ENCODE measurements at places on chromosomes 11 and 22. TPM values are rescaled to one million over a fixed set of nuclear protein-coding genes. Genes with fewer than 3 reads are reported as not detected.

GRCh38 chr22:38203855-38204514 is 2.2 kb downstream of the MAFF start:
- no peaks in the 10 kb centered on the region for H3K36me3 ChIP-seq
- peak; percentile 24 for DNase-seq

- H3K27ac ChIP-seq: no peak overlapping the region
- H3K36me3 ChIP-seq: no peaks in the 10 kb centered on the region
- peaks cover 20% of the 10 kb centered on the region for H3K4me1 ChIP-seq
- H3K4me3 ChIP-seq: no peak overlapping the region
These were observed 321.7 kb upstream of the PLET1 start for GRCh38 chr11:112582366-112582765.

GRCh38 chr22:29105468-29105867 is 32.6 kb downstream of the KREMEN1 start:
- H3K27ac ChIP-seq: no peak overlapping the region
- H3K36me3 ChIP-seq: no peaks in the 10 kb centered on the region
- no peak overlapping the region for H3K4me3 ChIP-seq
- peaks cover 7% of the 10 kb centered on the region for H3K4me1 ChIP-seq
- DNase-seq: no peak

DNA sequence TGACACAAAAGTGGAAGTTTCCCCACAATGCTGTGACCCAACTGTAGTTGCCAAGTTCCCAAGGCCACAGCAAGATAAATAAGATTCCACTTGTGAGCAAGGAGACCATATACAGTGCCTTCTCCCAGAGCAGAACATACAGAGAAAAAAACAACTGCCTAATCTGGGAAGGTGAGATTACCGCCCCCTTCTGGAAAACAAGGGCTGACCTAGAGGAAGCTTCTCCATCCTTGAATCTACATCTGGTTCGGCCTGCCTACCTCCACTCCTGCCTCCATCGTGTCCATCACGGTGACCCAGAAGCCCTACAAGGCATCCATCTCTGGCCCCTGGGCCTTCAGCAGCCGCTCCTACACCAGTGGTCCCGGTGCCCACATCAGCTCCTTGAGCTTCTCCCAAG is 6.1 kb upstream of the RNASEH2C start:
- H3K4me3 ChIP-seq: no peak overlapping the region
- no peaks in the 10 kb centered on the region for H3K36me3 ChIP-seq
- no peak for DNase-seq
- no peaks in the 10 kb centered on the region for H3K27me3 ChIP-seq
- H3K4me1 ChIP-seq: no peaks in the 10 kb centered on the region

GRCh38 chr11:2516276-2517015 is 71.6 kb downstream of the KCNQ1 start:
- H3K36me3 ChIP-seq: no peaks in the 10 kb centered on the region
- H3K4me1 ChIP-seq: peaks cover 12% of the 10 kb centered on the region
- no peak for DNase-seq

GRCh38 chr11:44004452-44005062 is 43.2 kb upstream of the ACCSL start:
- no peak for DNase-seq
- peaks cover 39% of the 10 kb centered on the region for H3K4me1 ChIP-seq
- no peak overlapping the region for H3K4me3 ChIP-seq
- H3K36me3 ChIP-seq: no peaks in the 10 kb centered on the region
- no peak overlapping the region for H3K27ac ChIP-seq

- no peaks in the 10 kb centered on the region for H3K36me3 ChIP-seq
- DNase-seq: peak; percentile 64
- no peaks in the 10 kb centered on the region for H3K27me3 ChIP-seq
- peaks cover 53% of the 10 kb centered on the region for H3K4me1 ChIP-seq
These were observed 1.5 kb downstream of the RPL3 start for GRCh38 chr22:39317775-39318506.

DNA sequence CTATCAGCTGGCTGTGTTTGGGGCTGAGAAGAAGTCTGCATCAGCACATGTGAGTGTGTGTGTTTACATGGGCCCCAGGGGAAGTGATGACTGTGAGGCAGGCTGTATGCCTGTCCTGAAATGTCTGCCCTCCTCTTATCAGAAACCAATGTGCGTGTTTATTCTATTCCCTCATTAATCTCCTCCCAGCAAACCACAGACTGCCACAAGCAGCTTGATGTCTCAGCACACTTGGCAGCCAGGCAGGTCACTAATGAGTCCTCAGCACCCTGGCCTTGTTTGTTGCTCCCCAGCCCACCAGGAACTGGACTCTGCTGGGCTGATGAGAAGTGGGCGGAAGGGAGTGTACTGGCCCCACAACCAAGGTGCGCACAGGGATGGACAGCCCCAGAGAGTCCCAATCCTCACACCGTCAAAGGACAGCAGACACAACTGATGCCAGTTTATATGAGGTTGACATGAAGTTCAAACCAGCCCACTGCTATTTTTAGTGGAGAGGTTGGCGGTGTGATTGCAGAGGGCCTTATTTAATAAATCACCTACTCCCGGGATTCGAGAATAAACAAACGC is 225.8 kb downstream of the ETS1 start:
- H3K27ac ChIP-seq: no peak overlapping the region
- DNase-seq: no peak
- H3K36me3 ChIP-seq: no peaks in the 10 kb centered on the region
- H3K4me1 ChIP-seq: no peaks in the 10 kb centered on the region
- no peaks in the 10 kb centered on the region for H3K27me3 ChIP-seq
- H3K4me3 ChIP-seq: no peak overlapping the region

- H3K4me3 ChIP-seq: no peak overlapping the region
- no peaks in the 10 kb centered on the region for H3K27me3 ChIP-seq
- H3K27ac ChIP-seq: no peak overlapping the region
These were observed 78.4 kb downstream of the MYO7A start for GRCh38 chr11:77206264-77207018.

GRCh38 chr11:14812757-14813156 is 79.3 kb downstream of the CYP2R1 start:
- no peak overlapping the region for H3K4me3 ChIP-seq
- H3K4me1 ChIP-seq: no peaks in the 10 kb centered on the region
- H3K36me3 ChIP-seq: no peaks in the 10 kb centered on the region
- H3K27ac ChIP-seq: no peak overlapping the region
- H3K27me3 ChIP-seq: no peaks in the 10 kb centered on the region
- DNase-seq: no peak

DNA sequence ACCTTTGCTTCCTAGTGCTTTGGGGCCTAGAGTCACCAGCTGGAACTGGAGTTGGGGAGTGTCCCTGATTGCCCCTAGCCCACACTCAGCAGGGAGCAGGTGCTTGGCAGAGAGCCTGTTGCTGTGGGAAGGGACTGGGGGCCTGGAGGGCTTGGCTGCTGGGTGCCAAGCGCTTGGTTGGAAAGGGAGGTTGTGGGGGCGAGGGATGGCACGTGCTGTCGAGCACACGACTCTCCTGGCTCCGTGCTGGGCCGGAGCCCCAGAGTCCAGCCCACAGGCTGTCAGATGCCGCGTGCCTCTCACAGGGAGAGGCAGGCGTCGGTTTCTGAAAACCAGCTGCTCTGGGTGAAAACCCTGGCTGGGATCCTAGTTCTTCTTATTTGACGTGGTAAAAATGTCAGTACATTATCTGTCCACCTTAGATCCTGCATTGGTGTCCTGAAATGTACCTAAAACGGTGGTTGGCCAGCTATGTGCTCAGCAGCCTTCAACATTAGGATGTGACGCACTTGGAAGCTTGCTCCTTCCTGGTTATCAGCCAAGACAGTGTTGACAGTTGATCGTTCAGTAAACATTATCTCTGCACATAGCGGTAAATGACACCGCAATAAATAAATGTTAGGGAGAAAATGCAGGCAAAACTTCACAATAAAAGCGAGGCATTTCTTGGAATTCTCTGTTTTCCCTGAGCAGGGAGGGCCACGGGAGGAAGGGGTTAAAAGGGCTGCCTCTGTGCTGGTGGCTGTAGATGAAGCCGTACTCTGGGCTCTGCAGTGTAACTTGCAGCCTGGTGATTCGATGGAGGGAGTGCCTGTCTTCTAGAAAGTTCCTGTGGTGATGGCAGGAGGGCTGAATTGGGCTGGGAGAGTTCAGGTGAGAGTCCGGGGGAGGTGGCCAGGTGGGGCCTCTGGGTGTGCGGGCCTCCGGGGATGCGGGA is 29.2 kb downstream of the GRAMD4 start:
- H3K4me3 ChIP-seq: no peak overlapping the region
- no peaks in the 10 kb centered on the region for H3K27me3 ChIP-seq
- peak; percentile 75 for DNase-seq

DNA sequence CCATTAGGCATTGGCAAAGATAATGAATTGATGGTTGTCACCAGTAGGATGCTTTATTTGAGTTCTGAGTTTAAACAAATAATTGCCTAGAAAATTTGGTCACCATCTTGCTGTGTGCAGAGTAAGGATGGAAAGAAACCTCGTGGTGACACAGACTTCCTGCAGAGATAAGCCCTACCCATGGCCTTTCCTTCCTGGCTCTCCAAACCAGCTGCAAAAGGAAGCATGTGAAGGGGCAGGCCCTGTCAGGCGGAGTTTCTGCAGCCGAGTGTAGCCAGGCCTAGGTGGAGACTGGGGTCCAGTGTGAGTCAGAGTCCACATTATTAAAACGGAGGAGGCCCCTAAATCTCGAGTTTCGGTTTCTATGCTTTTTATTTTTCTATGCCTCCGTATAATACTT is 83.1 kb upstream of the ADSL start:
- H3K36me3 ChIP-seq: peaks cover 26% of the 10 kb centered on the region
- no peak overlapping the region for H3K4me3 ChIP-seq
- no peaks in the 10 kb centered on the region for H3K27me3 ChIP-seq
- no peak for DNase-seq

DNA sequence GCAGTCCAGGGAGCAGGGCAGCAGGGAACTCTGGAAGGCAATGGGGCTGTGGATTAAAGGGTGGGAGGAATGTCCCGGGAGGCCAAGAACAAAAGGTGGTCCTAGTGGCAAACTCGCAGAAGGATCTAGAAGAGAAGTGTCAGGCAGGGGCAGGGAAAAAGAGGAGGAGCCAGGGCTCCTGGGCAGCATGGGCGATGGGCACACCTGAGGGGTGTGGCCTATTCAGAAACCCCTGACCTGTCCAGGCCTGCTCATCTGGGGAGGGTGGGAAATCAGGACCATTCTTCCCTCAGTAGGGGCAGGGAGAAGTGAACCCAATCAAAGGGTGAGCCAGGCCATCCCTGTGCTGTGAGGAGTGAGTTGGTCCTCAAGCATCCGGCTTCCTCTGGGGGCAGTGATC is 108.6 kb downstream of the TRIM29 start:
- no peak for DNase-seq
- no peaks in the 10 kb centered on the region for H3K36me3 ChIP-seq
- H3K4me1 ChIP-seq: no peaks in the 10 kb centered on the region
- H3K27ac ChIP-seq: no peak overlapping the region
- H3K27me3 ChIP-seq: no peaks in the 10 kb centered on the region

GRCh38 chr11:46353698-46354097 is 6.4 kb downstream of the DGKZ start:
- no peaks in the 10 kb centered on the region for H3K36me3 ChIP-seq
- no peak overlapping the region for H3K4me3 ChIP-seq
- no peaks in the 10 kb centered on the region for H3K27me3 ChIP-seq
- H3K4me1 ChIP-seq: peaks cover 21% of the 10 kb centered on the region
- H3K27ac ChIP-seq: no peak overlapping the region
- no peak for DNase-seq

DNA sequence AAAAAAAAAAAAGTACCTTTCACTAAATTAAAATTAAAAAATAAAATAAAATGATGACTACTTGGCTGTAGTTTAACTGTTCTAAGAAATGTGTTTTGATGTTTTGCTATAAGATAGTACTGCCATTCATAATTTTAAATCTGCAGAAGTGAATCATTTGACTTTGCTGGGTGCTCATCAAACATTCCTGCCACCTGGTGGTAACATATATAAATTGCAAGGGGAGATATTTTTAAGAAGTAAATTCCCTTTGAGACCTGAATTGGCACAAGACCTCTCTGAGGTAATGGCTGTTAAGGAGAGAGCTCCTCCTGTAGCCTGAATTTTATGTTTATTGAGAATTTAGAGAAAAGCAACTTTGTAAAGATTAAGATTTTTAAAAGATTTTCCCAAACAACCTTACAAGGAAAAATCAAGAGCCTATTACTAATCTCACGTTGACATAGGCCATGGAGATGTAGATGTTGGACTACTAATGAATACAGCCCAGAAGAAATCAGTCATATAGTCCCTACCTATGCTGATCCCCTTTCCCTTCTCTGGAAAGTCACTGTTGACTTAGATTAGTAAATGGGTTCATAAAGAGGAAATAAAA is 11.9 kb upstream of the NARS2 start:
- no peaks in the 10 kb centered on the region for H3K4me1 ChIP-seq
- no peak overlapping the region for H3K27ac ChIP-seq
- no peaks in the 10 kb centered on the region for H3K36me3 ChIP-seq
- no peaks in the 10 kb centered on the region for H3K27me3 ChIP-seq
- no peak overlapping the region for H3K4me3 ChIP-seq

GRCh38 chr11:102061276-102061675 is 14.0 kb downstream of the CFAP300 start:
- H3K36me3 ChIP-seq: no peaks in the 10 kb centered on the region
- H3K27me3 ChIP-seq: no peaks in the 10 kb centered on the region
- DNase-seq: no peak
- no peak overlapping the region for H3K4me3 ChIP-seq
- H3K27ac ChIP-seq: no peak overlapping the region

DNA sequence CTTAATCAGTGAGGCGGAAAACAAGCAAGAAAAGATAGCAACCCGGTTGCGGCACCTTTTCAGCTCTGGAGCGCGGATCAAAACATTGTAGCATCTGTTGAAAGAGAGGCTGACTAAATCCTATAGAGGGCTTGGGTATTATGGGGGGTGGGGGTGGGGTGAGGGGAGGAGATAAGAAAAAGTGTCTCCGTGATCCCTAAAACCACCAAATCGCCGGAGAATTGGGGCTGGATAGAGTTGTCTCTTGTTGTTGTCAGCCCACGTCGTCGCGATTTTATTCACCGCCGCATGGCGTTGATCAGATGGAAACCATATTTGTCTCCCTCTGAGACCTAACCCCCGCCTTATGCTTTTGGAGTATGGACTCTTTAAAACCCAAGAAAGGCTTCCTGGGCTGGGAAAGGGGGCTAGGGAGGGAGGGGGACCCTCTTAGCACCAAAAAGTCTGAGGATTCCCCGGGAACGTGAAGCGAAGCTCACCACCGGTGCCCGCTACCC is 13.0 kb downstream of the PAX6 start:
- H3K27ac ChIP-seq: no peak overlapping the region
- no peak overlapping the region for H3K4me3 ChIP-seq
- H3K27me3 ChIP-seq: peaks cover 60% of the 10 kb centered on the region

DNA sequence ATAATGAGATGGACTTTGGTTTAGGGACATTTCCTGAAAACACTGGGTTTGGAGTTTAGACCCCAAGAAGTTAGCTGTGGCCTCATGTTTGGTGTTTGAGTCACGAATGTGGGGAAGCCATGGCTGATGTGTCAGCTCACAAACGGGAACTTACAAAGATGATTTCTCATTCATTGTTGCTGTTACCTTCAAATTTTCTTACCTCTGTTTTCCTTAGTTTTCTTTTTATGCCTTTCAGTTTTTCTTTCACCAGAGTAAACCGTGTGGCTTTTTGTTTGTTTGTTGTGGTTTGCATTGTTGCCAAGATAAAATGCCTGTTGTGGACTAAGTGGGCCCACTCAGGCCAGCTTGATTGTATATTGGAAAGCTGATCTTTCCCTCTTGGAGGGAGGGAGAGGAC is 89.1 kb downstream of the SWAP70 start:
- no peak overlapping the region for H3K27ac ChIP-seq
- no peak overlapping the region for H3K4me3 ChIP-seq
- no peak for DNase-seq
- no peaks in the 10 kb centered on the region for H3K4me1 ChIP-seq
- peaks cover 10% of the 10 kb centered on the region for H3K36me3 ChIP-seq

SLC22A8 gene
- not detected for total RNA-seq

DUSP8 gene
- 0.36 TPM for total RNA-seq

HBG2 gene
- total RNA-seq: 10.0 TPM

SLCO2B1 gene
- total RNA-seq: 124 TPM
